Left colon (tissue), 2 donors: ENCODE measurements at places on chromosomes 4 and X.

GRCh38 chrX:10254739-10255138 lies 98.0 kb downstream of the CLCN4 start:
- no peak for DNase-seq

GRCh38 chr4:39348371-39349315 lies 17.5 kb downstream of the RFC1 start:
- no peak for DNase-seq

- no peak for DNase-seq
Observed at GRCh38 chr4:140609548-140610425, 41.0 kb upstream of the UCP1 start.

- DNase-seq = no peak
Observed at GRCh38 chr4:144649646-144650045, 3.7 kb downstream of the HHIP start.

DNA sequence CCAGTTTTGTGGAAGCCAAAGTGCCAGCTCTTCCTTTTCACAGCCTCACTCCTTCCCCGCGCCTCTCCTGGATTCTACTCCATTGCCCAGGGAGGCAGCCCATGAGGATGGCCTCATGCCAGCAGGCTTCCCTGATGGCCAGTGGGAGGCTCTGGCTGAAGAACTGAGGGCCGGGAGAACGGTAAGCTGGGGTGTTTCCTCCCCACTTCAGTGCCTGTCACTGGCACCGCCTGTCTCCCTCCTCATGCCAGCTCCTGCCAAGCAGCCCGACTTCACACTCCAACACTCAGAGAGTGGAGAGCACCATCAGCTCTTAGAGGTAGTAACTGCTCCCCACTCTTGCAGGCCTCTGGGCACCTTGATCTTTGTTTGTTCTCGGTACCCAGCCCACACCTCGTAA lies 46.9 kb upstream of the STIM2 start:
- no peak for DNase-seq

DNA sequence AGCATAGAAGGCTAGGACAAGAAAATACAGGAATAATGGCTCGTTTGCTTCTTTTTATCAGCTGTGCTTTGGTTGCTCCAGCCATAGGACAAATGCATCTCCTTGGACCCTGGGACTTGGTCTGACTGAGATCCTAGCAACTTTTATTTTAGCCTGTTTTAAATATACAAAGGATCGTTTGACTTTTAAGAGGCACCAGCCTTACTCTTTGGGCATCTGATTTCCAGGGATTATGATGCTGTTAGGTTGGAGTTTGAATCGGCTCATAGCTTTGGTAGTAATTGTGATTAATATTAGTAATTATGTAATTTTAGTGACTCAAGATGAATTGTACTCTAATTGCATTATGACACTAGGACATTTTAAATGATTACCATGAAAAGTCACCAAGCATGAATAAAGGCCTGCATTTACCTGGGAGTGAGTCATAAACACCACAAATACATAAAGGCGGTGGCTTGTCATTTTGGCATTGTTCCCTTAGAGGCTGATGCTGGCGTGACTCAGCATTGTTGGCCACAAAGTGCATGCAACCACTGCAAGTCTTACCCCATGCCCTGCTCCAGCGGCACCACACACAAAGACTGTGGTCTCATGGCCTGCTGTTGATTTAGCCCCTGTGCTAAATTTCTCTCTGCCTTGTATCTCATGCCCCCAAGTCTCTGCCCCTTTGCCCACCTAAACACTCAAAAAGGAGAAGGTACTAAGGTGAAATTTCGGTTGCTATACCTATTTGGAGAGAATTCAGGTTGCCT lies 12.4 kb downstream of the GPAT3 start:
- DNase-seq = peak; percentile 88

- no peak for DNase-seq
Observed at GRCh38 chrX:149569770-149570169, 17.5 kb downstream of the MAGEA9B start.

DNA sequence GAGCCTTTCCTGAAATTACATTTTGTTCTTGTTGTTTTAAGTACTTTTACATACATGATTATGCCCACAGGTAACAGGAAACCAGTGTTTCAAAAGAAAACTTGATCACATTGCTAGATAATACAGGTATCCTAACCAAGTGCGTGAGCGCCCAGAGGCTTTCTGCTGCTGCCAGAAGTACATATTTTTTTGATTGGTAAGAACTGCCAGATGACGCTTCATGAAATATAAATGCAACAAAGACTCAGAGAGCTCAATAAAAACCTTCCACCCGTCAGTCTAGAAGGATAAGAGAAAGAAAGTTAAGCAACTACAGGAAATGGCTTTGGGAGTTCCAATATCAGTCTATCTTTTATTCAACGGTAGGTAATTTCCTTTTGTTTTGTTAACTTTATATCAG lies at the start of gene EPGN:
Gene EPGN, plus strand, starts transcription at position 256 of the 400 bp plus-strand sequence. Its CDS starts 64 bp downstream, at position 320.
- DNase-seq = no peak

DNA sequence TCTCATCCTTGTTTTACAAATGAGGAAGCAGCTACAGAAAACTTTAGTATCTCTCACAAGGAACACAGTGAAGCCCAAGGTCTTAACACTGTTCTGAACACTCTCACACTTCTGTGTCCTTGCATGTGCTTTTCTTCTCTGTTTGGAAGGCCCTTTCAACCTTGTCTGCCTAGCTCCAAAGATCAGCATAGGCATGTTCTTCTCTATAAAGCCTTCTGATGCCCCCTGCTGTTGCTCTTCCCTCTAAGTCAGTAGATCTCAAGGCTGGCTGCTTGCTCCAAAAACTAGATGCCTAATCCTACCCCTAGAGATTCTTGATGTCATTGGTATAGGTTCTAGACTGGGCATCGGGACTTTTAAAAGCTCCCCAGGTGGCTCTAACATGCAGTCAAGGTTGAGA lies 5.9 kb downstream of the APOO start:
- peak; percentile 65 for DNase-seq

DNA sequence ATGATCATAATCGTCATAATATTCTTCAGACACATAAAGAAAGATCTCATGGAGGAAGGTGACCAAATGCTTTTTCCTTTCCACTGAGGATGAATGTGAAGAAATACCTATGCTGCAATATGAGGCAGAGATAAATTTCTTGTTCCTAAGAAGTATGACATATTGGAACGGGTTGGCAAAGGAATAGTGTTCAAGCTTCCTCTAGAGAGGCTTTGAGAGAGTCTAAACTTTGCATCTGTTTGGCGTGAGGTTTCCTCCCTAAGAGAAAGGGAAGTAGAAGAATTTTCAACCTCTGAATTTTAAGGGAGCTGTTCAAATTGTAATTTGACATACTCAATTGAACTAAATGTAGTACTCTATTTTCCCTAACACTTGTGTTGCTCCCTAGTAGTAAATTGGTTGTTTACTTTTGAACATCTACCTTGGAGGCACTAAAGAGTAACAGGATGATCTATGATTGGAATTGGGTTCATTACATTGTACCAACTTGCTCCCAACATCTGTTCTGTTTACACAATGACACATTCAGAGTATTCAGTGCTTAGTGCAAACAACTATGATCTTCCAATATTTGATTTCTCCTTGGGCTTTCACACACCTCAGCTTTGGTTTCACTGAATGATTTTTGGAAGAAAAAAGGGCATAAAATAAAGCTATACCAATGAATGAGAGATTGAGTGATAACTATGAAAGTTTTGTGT lies 122.0 kb downstream of the CORIN start:
- DNase-seq = no peak

DNA sequence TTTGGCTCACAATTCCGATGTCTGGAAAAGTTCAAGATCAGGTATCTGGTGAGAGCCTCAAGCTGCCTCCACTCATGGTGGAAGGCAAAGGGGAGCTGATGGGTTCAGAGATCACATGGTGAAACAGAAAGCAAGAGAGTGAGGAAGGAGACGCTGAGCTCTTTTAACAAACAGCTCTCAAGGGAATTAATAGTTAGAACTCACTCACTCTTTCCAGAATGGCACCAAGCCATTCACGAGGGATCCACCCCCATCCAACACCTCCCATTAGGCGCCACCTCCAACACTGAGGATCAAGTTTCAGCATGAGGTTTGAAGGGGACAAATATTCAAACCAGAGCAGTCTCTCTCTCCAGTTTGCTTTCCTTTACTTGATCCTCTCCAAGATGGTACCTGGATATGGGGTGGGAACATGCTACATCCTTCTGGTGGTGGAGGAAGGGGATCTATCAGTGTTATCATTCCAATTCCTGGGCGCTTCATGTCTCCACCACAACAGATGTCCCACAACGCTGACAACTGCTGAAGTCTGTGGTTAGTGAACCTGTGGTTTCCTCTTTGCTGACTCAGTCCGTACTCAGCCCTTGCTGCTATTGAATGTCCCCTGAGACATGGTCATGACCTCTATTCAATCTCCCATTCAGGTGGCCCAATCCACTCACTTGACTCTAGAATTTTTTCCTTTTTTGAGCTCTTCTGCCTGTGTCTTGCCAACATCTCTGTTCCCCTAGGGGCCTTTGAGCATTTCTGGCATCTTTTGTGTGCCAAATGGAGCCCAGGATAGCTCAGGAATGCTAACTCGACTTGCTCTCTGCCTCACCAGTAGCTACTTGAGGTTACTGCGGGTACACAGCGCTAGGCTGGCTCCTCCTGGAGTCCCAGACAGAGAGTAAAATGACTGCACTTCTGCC lies 395.2 kb downstream of the MID1IP1 start:
- DNase-seq = no peak
